Activated CD4-positive, CD25-positive, alpha-beta regulatory T cell treated with anti-CD3 and anti-CD28 coated beads, Interleukin-2, amount 50 U/mL, for 16 hours (primary cell): ENCODE measurements at places on chromosomes 11 and 22.

DNA sequence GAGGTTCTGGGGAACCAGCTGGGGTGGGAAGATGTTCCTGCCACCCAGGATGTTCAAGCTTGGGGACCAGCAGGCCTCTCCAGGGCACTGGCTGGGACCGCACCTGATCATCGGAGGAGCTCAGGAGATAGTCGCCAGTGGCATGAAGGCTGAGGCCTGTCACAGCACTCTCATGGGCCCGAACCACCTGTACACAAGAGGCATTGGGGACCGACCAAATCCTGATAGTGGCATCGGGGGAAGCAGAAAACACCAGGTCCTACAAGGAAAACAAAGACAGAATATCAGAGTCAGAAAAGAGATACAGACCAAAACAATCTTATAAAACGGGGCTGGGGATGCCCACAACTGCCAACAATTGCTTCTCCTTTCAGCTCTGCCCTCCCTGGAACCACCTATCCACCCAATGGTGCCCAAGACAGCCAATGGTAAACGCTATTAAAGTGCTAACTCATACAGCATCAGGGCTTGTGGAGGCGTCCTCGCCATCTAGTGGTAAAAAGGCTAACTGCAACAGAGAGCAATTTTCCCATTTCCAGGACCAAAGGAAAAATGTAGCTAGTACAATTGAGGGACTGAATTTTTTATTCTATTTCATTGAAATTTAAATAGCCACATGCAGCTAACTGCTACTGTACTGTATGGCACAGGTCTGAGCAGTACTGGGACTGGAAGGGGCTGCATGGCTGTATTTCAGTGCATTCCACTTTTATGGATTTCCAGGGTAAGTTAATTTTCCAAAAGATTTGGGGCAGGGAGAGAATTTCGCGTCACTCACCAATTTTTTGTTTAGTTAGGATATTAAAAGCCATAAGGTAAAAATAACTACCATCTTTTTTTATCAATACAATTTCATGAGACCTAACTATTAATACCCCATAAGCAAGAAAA, 7.1 kb downstream of the PRPF19 start:
- no peak for DNase-seq

- DNase-seq, result no peak
Observed at GRCh38 chr11:77619576-77620198, 17.9 kb downstream of the CLNS1A start.

DNA sequence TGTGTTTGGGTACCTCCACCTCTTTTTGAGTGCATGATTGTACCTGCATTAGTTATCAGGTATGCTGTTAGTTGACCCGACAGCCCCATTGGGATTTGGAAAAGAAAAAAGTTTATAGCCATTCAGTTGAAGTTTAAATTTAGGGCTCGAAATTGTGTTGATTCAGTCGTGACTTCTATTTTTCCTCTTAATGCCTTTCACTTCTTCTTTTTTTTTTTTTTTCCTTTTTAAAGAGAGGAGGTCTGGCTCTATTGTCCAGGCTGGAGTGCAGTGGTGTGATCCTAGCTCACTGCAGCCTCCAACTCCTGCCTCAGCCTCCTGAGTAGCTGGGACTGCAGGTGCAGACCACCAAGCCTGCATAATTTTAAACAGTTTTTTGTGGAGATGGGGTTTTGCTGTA, 2.3 kb downstream of the STT3A start:
- DNase-seq, result no peak

GRCh38 chr11:103085758-103086365, 6.1 kb downstream of the DCUN1D5 start:
- no peak for DNase-seq

DNA sequence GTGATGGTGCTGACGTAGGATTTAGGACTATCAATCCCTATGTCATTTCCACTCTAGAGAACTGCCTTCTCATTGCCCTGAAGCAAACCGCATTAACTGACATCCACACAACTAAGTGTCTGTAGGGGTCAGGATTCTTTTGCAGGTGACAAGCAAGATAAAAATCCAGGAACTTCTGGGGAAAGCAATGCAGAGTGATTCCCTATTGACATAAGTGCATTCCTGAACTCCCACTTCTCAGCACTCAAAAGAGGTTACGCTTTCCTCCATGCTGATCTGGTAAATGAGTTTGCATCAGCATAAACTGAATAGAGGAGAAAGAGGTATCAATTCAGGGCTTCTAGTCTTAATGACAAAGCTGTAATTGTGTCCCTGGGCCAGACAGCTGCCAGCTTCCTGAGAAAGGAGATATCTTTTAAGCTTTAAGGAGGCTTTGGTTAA, 224.6 kb upstream of the ISX start:
- DNase-seq, result no peak

GRCh38 chr11:12239804-12240371, 129.5 kb downstream of the MICAL2 start:
- no peak for DNase-seq

DNA sequence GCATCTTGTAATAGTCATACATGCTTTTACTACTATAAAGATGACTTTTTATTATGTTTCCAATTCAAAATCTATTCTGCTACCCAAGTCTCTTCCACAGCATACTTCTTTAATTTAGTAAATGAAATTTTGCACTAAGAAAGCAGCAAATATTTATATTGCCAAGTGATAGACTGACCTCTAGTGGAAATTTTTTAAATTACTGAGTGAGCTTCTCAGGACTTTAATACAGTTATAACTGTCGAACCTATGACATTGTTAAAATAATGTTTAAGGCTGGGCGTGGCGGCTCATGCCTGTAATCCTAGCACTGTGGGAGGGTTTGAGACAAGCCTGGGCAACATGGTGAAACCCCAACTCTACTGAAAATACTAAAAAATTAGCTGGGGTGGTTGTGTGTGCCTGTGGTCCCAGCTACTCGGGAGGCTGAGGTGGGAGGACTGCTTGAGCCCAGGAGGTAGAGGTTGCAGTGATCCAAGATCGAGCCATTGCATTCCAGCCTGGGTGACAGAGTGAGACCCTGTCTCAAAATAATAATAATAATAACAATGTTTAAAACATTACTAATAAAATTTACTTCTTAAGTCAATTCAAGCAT, 27.3 kb downstream of the STK33 start:
- no peak for DNase-seq

DNA sequence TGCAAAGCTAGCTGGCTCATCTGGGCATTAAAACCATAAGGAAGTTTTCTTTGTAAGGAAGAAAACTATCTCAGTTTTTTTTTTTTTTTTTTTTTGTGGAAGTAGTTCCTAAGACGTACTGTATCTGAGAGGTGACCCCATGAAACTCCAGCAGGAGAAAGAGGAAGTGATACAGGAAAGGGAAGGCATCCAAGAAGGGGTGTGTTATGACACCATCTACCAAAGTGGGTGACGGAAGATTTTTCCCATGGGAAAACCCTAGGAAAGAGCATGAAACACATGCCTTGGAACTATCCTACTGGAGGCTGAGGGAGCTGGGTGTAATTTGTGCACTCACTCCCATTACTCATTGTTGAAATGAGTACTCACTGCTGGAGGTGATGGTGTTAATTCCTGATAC, 63.8 kb upstream of the ARHGAP20 start:
- no peak for DNase-seq

GRCh38 chr22:45923835-45924234, 53.1 kb downstream of the WNT7B start:
- no peak for DNase-seq

- DNase-seq, result no peak
Observed at GRCh38 chr22:23230348-23231068, 50.2 kb downstream of the BCR start.

DNA sequence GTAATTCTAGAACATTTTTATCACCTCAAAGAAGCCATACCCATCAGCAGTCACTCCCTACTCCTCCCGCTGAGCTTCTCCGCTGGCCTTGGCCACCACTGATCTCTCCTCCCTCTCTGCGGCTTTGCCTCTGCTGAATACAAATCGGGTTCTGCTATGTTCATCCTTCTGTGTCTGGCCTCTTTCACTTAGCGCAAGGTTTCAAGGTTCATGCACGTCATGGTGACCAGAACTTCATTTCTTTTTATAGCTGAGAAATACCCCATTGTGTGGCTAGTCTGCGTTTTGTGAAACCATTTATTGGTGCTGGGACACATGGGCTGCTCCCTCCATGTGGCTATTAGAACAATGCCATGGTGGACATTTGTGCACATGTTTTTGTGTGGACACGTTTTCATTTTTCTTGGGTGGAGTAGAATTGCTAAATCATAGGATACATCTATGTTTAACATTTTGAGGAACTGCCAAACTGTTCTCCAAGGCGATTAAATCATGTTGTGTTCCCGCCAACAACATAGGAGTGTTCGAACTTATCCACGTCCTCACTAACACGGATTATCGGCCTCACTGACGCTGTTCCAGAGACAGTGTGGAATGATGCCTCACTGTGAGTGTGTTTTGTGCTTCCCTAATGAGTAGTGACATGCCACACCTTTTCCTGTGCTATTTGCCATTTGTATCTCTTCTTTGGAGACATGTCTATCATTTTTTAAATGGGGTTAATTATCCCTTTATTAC, 24.2 kb upstream of the KRTAP5-6 start:
- no peak for DNase-seq

DNA sequence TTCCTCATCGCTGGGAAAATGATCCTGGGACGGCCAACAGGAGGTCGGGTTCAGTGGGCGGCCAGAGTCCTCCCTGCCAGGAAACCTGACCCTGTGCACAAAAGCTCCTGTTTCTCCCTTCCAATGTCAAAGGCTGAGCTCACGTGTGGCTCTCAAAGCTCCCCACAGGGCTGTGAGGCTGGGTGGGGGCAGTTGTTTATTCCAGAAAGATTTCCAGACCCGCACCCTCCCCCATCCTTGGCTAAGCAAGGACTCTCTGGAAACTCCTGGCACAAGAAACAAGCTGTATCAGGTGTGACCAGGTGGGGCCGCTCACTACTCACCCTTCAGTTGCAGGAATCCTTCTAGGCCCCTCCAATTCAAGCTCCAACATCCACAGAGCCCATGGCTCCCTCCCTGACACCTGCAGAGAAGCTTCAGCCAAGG, 131.9 kb downstream of the SHANK2 start:
- no peak for DNase-seq

GRCh38 chr22:46934746-46935491, 172.5 kb downstream of the TBC1D22A start:
- DNase-seq, result no peak

DNA sequence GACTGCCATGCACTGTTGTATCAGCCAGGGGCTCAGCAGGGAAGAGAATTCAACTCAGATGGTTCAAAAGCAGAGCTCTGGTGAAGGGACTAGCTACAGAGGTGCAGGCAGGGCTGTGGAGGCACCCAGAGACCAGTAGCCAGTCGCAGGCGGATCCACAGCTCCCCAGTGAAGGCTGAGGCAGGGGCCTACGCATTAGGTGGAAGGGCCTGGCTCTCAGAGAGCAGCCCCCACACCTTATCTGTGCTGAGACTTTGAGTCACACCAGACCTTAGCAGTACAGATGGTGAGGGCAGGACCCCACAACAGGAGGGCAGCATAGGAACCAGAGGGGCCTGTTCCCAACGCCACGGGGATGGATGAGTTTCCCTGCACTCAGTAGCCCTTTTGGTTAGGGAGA, 189.6 kb downstream of the DSCAML1 start:
- DNase-seq, result no peak
